ENCODE measurements at places on chromosomes 7 and 10.

GRCh38 chr10:75399461-75400162 lies 2.0 kb downstream of the ZNF503 start:
- DNase-seq = peak; percentile 87

- DNase-seq = no peak
Observed at GRCh38 chr7:25787336-25787735, 364.7 kb upstream of the NFE2L3 start.

DNA sequence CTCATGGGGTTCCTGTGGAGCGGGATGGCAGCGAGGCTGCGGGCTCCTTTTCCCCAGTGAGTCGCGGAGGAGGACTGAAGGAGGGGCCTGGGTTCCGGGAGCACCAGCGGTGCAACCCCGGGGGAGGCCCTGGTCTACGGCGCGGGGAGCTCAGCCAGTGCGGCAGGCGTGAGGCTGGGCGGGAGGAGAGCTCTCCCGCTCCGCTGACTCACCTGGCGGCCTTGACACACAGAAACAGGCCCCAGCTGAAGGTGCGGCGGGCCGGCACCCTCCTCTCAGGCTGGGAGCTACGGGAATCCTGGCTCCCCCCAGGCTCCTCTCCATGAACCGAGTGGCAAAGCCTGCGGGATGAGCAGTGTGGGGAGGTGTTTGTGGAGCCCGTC lies 6.8 kb upstream of the NOM1 start:
- DNase-seq = no peak

DNA sequence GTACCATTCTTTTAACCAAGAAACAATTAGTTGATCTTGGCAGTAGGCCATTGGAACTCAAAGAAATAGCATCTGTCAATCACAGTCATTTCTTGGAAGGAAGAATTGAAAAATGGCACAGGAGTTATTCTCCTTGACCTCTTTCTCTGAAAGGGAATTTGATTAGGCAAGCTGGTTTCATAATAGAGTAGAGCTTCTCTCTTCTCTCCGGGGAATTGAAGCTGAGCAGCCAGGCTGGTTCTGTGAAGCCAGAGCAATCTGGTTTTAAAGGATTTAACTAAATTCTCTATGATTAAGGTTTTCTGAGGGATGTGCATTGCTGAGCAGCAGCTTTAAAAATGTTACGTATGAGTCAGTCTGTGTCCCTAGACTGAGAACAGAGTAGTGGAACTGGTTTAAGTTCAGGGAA lies 70.2 kb downstream of the AHCYL2 start:
- DNase-seq = peak; percentile 79

DNA sequence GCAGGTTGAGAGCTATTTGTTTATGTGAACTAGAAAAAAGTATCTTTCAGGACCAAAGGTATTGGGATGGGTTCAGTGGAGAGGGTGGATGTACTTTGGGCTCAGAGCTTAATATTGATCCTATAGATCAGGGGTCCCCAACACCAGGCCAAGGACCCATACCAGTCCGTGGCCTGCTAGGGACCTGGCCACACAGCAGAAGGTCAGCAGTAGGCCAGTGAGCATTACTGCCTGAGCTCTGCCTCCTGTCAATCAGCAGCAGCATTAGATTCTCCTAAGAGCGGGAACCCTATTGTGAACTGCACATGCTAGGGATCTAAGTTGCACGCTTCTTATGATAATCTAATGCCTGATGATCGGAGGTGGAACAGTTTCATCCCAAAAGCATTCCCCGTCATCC lies 115.8 kb upstream of the WDR11 start:
- DNase-seq = no peak

GRCh38 chr10:30036811-30037210 lies 22.6 kb downstream of the JCAD start:
- no peak for DNase-seq

- DNase-seq = peak; percentile 97
Observed at GRCh38 chr7:75914655-75915415, at the start of gene POR. POR (plus strand) TSS chr7:75915155; CDS start chr7:75954002, 38,847 bp downstream.

DNA sequence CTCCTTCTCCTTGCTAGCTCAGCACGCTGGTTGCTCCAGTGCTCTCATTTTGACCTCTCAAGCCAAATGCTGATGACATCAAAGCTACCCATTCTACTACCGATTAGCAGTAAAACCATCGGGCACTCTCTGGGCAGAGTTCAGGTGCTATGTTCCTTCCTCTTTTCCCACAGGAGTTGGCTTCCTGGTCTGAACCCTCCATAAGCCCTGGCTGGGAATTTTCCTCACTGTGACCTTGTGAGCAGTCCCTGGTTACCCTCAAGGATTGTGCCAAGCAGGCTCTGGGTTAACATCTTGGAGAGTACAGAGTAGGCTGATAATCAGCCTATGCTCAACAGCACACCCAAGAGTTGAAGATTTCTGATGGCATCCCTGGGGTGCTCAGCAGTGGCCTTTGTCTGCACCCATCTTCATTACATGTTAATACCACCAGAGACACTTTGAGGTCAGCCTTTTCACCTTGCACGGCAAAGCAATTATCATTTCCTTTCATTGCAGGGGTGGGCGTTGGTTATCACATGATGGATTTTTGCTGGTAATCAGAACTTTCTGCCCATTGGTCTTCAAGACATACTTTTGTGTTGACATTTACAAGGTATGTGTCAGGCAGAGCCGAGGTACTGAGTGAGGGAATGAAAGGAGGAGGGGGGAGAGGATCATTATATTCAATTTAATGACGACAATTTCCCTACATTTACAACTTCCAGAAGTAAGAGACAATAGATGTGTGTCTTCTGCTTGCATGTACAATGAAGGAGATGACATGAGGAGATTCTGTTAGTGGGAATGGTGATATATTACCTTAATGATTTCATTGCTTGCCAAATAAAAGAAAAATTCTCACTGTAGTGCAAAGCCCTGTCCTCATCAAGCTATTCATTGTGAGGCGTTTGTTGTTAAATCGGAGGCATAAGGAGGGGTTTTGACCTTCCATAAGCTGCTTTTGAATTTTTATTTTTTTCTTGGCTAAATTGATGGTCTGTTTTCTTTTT lies 452.0 kb downstream of the LRMDA start:
- DNase-seq = no peak

- DNase-seq = no peak
Observed at GRCh38 chr10:5538892-5539651, 14.3 kb downstream of the CALML3 start.

DNA sequence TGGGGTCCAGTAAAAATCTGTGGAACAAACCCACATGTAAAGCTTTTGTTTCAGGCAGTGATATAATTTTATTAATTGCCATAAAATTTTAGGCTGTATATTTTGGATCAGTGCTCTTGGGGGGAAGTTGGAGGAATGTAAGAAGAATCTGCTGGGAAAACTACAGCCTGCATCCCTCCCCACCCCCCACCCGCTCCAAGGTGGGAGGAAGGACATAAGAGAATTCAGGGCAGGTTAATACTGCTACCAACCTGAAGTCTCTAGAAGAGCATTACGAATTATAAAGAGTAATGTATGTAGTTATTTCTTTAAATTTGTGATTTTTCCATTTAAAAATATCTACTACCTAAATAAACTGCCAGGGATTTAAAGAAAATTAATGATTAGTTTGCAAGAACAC lies 47.2 kb upstream of the GPR37 start:
- no peak for DNase-seq

DNA sequence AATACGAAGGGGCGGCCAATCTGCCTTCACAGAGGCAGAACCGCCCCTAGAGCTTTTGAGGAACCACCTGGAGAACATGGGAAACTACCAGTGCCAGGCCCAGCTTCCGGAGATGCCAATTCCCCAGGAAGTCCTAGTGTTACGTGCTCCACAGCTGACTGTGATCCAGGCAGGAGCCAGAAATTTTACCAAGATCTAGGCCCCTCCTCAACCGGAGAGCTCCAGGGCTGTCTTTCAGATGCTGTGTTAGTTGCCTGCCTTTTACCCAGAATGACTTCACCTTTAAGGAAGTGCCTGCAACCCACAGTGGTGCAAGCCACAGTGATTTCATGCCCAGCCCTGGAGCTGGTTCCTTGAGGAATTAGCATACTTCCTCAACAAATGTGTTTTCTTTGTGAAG lies 62.9 kb downstream of the ELMO1 start:
- no peak for DNase-seq

GRCh38 chr10:101018600-101019439 lies 12.1 kb downstream of the PDZD7 start:
- DNase-seq = peak; percentile 85

DNA sequence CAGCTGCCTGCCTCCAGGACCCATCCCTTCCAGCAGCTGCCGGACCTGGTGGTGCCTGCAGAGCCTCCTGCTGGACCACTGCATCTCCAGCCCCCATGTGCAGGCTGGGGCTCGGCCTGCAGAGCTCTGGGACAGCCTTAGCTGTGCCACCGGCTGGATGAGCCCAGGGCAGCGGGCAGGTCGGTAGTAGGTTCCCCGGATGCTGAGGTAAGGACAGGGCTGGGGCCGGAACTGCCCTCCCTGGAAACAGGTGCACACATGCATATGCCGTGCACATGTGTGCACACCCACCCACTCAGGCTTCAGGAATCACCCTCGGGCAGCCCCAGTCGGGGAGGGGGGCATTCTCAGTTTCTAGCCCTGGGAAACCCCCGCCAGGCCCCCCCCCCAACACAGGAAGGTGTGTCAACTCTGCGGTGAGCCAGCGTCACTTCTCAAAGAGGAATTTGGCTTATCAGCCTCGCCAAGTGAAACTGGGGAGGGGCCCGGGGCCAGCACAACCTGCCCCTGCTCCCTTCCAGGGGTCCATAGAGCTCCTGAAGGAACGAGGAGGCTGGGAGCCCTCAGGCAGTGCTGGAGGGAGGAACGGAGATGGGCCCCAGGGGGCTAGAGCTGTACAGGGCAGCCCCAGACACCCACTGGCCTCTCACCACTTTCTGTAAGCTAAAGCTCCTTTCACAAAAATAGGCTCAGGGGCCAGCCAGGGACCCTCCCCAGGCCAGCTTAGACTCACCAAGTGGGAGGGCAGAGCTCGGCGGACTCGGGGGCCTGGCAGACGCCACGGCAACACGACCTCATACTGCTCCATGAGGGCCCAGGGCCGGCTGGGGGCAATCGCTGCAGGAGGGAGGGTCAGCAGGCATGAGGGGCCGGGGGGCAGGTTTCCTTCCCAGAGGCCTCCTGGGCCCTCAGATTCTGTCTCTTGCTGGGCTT lies 1.7 kb downstream of the ADAM8 start:
- DNase-seq = no peak

DNA sequence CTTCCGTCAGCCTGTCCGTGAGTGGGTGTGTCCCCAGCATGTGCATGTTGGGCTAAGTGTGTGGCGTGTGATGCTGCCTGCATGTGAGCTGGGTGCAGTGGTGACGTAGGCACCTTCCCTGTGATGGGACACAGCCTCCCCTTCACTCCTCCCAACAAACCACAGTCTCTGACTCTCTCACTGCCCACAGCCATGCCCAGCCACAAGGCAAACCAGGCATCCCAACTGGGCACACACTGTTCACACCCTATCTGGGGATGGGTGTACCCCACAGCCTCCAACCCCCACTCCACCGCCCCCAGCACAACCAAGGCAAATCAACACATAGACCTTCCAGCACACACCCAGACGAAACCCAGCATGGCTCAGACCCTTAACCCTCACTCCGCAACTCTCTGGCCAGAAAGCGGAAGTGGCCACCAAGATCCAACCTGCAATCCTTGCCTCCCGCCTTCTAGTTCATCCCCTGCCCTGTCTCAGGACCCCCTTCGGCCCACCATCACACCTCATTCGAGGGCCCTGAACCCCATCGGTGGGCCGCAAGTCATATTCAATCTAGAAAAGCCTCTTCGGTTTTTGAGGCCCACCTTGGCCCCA lies 10.4 kb downstream of the PSD start:
- no peak for DNase-seq

DNA sequence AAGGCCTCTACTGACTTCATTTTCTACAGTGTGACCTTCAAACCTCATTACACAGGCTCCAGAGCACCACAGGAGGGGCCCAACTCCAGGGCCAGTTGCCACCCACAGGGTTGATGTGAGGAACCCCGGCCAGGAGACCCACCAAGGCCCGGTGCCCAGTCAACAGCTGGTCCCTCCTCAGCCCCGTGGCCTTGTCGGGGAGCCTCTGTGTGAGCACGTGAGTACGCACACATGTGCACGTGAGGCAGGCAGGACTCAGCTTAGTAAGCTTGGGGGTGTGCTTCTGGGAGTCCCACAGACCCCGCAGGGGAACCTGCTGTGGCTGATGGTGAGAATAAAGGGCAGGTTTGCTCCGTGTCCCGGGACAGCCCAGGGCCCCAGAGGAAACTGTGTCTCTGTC lies 104.5 kb downstream of the VIPR2 start:
- no peak for DNase-seq

DNA sequence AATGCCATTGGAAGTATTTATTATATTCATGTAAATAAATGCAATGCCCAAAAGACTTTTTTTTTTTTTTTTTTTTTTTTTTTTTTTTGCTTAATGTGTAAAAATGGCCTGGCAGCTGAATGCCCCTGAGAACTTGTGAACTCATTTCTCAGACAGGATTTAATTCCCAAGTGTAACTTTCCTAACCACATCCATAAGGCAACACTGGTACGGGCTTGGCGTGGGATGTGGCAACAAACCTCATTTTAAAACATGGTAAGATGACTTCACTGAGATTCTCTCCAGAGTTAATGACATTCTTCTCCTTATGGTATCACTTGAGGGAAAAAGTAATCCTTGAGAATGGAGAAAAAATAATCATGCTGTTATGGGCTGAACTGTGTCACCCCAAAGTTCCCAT lies 150.4 kb downstream of the DGKI start:
- peak; percentile 80 for DNase-seq

- DNase-seq = no peak
Observed at GRCh38 chr10:82084904-82085303, 209.9 kb downstream of the NRG3 start.

DNA sequence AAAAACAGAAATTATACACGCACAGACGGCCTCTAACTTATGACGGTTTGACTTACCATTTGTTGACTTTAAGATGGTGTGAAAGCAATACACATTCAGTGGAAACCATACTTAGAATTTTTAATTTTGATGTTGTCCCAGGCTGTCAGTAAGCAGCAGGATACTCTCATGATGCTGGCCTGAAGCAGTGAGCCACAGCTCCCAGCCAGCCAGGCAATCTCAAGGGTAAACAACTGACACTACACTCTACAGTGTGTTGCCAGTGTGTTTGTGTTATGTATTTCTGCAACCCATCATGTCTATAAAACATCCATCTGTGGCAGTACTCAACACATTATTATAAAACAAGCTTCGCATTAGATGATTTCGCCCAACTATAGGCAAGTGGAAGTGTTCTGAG lies 747.5 kb downstream of the NRG3 start:
- DNase-seq = no peak

- DNase-seq = no peak
Observed at GRCh38 chr7:110337646-110338045, 753.3 kb upstream of the LRRN3 start.

- peak; percentile 29 for DNase-seq
Observed at GRCh38 chr10:117391436-117392205, 16.4 kb upstream of the PDZD8 start.

- DNase-seq = no peak
Observed at GRCh38 chr7:1141651-1142050, 18.3 kb downstream of the ZFAND2A start.

GRCh38 chr7:134890246-134891240 lies 95.8 kb upstream of the AGBL3 start:
- DNase-seq = peak; percentile 66

GRCh38 chr7:2638224-2638991 lies 6.6 kb downstream of the TTYH3 start:
- peak; percentile 48 for DNase-seq
